Suppressor macrophage treated with lipopolysaccharide for 4 hours (primary cell): ENCODE measurements at places on chromosomes 11 and 22.

- peak; percentile 75 for DNase-seq
These were observed 36.0 kb upstream of the LDLRAD3 start for GRCh38 chr11:35907648-35908431.

GRCh38 chr22:36331306-36331911, 56.4 kb downstream of the MYH9 start:
- peak; percentile 90 for DNase-seq

DNA sequence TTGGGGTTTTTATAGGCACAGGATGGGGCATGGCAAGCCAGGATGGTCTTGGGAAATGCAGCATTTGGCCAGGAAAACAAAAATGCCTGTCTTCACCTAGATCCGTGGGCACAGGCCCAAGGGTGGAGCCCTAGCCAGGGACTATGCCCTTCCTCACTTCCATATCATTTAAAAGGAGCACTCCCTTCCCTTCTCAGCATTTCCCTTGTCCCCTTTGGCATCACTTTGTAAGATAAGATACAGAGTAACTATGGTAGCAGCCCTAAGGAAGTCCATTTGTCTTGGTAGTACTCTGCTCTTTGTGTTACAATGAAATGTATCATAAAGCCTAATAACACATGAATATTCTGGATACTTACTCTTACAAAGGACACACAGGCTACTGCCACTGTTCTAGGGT, 1092.6 kb upstream of the TENM4 start:
- DNase-seq, result no peak

DNA sequence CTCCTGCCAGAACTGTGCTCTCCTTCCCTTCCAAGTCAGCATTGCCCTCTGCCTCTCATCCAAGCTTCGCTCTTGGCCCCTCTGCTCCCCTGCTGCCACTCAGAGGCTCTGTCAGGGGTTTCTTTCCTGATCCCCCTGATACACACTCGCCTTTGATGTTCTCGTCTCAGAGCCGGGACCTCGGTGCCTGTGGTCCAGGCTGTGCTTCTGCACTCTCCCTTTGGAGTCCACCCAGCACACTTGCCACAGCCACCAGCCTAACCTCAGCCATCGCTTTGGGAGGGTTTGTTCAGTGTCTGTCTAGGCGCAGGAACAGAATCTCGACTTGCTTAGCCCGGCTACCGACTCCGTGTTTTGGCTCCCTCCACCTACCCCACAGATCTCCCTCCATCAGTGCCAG, 29.1 kb downstream of the PPFIA1 start:
- DNase-seq, result no peak

- no peak for DNase-seq
These were observed 9.7 kb downstream of the INCENP start for GRCh38 chr11:62133328-62134065.

DNA sequence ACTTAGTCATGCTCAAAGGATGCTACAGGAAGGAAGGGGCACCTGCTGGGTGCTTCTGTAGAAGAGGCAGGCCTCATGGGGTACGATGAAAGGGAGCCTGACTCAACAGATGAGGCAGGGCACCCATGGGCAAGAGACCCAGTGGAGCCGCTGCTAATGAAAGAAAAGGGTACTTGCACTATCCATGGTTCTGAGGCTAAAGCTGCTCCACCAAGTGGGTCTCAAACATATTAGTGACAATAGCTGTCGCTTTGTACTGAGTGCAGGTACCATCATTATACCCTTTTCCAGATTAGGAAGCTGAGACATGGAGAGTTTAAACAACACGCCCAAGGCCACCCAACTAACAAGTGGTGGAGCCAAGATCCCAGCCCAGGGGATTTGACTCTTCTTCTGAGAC, 127.5 kb upstream of the SERPIND1 start:
- no peak for DNase-seq

- DNase-seq, result peak; percentile 47
These were observed 421.6 kb downstream of the METTL15 start for GRCh38 chr11:28529540-28530410.

DNA sequence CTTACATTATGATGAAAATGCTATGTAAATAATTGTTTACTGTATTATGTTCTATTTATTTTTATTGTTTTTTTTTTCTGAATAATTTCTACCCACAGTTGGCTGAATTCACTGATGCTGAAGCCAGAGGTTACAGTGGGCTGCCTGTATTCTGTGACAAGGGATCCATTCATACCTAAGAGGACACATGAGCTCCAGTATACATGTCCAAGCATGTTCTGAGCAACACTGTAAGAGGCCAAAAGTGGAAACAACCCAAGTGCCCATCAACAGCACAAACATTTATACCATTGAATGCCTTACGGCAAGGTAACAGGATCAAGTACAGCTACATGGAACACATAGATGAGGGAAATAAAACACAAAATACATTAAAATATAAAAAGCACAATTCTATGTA, 1.4 kb upstream of the SRSF8 start:
- DNase-seq, result no peak

GRCh38 chr11:34072832-34073231, 21.3 kb downstream of the CAPRIN1 start:
- peak; percentile 16 for DNase-seq

DNA sequence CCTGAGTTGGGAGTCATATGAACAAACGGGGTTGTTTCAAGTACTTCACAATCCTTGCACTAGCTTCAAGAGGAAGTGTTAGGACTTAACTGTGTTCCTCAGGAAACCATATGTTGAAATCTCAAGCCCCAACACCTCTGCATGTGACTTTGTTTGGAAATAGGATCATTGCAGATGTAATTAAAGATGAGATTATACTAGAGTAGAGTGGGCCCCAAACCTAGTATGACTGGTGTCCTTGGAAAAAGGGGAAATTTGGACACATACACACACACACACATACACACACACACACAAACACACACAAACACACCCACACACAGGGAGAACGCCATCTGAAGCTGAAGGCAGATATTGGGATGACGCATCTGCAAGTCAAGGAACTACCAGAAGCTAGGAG, 6.4 kb upstream of the CEP295 start:
- DNase-seq, result peak; percentile 71

GRCh38 chr22:24115247-24116207, 65.8 kb upstream of the SUSD2 start:
- DNase-seq, result no peak

- DNase-seq, result no peak
These were observed 114.3 kb downstream of the ZBTB16 start for GRCh38 chr11:114173843-114174242.

GRCh38 chr11:34890812-34891211, 25.4 kb downstream of the APIP start:
- DNase-seq, result peak; percentile 60

DNA sequence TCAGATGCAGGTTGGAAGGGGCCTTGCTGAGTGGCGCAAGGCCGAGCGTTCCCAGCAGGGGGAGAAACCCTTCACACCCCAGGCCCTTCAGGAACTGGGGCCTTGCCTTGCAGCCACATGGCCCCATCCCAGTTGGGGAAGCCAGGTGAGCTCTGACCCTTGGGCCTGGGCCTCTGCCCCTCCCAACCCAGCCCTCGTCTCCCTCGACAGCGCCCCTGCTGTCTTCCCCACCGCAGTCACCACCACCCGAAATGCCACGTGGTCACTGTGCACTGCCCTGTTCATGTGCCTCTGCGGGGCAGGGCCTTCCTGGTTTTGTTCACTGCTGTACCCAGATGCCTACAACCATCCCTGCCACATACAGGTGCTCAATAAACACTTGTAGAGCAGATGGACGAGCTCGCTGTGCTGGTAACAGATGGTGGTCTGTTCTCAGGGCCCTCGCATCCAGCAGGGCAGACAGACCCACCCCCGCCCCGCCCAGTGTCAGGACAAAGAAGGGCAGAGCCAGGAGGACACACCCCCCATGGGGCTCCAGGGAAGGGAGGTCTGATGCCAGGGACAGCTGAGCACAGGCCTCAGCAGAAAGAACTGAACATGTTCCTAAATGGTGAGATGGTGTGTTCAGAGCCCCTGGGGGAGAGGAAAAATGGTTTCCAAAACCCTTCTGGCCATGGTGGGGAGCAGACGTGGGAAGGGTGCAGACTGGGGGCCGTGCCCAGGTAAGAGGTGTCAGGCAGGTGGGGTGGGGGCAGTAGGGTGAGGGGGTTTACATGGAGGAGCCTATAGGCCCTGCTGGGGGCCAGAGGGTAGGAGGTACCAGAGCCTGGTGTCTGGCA, 3.7 kb downstream of the POLR2L start:
- no peak for DNase-seq

GRCh38 chr11:95682552-95682951, 107.0 kb downstream of the FAM76B start:
- peak; percentile 40 for DNase-seq

- DNase-seq, result peak; percentile 57
These were observed 82.3 kb downstream of the RCN1 start for GRCh38 chr11:32172848-32173834.

GRCh38 chr11:64296236-64296635, 3.9 kb upstream of the CATSPERZ start:
- no peak for DNase-seq

DNA sequence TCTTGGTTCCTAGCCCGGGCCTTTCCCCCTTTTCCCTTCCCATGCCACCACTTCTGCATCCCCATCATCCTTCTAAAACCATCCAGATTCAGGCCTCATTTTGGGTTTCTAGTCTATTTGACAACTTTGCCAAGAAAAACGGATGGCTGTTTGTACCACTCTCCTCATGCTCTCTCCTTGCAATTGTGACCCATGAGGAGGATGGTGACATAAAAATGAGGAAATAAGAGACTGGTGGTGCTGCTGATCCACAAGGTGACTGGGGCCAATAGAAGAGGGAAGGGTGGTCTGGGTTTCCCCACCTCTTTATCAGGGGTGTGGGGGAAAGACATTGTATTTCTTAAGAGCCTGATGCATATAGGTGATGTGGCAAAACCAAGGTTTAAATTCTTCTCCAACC, 1.0 kb downstream of the MS4A4A start:
- DNase-seq, result peak; percentile 64

DNA sequence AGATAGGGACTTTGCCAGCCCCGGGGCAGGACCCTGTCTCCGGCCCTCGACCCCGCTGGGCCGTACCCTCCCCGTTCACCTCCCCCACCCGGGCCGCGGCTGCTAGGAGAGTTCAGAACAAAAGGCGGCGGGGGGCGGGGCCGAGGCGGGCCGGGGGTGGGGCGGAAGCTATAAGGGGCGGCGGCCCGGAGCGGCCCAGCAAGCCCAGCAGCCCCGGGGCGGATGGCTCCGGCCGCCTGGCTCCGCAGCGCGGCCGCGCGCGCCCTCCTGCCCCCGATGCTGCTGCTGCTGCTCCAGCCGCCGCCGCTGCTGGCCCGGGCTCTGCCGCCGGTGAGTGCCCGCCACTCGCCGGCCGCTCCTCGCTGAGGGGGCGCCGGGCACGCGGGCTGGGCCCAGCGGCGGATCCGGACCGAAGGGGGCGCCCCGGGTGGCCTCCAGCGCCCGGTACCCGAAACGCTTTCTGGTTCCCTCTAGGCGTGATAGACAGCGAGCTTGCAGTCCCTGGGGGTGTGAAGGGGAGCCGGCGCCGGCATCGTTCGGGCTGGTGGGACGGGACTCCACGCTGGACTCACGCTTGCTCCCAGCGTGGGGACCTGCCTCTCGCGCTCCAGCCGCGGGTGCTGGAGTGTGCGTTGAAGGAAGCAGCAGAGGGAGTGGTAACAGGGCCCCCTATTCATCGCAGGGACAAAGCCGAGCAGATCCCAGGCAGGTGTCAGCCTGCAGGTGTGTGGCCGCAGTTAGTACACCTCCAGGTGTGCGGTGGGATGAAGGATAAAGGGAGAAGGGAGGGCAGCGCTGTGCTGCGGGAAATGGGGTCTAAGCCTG, at the start of gene MMP11:
MMP11 (plus strand) TSS at position 201 of the 825 bp plus-strand sequence; CDS start at position 223, 22 bp downstream.
- DNase-seq, result peak; percentile 45

DNA sequence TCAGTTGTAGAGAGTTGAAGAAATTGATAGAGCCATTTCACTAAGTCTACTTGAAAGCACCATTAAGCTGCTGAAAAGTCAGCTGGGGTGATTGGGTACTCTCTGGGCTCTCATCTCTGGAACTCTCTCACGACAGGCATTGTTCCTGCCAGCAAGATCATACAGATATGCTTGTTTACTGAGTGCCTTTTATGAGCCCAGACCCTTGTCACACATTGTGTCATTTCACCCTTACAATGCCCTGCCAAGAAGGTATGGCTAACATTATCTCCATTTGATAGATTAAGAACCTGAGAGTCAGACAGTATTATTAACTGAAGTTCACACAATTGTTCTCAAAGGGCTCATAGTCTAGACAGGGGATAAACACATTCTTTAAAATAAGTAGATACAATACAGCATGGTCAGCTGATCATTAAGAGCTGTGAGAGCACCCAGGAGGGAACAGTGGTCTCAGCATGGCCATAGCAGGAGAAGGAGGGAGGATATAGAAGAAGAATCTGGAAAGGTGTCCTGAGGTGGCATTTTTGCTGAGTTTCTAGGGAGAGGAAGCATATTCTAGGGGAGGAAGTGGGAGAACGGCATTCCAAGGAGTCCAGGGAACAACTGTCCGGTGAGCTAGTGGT, 580.5 kb downstream of the INSC start:
- no peak for DNase-seq

GRCh38 chr11:78821371-78822306, 247.0 kb upstream of the NARS2 start:
- no peak for DNase-seq

GRCh38 chr11:65416841-65417701, 5.5 kb upstream of the NEAT1 start:
- DNase-seq, result peak; percentile 58

- DNase-seq, result no peak
These were observed 25.1 kb downstream of the ELFN2 start for GRCh38 chr22:37402184-37402506.

GRCh38 chr22:46416891-46417580, 81.5 kb downstream of the TRMU start:
- DNase-seq, result no peak

GRCh38 chr11:111737444-111738210, 28.6 kb downstream of the PPP2R1B start:
- no peak for DNase-seq

- DNase-seq, result peak; percentile 66
These were observed 55.5 kb downstream of the PAK1 start for GRCh38 chr11:77418155-77418970.

DNA sequence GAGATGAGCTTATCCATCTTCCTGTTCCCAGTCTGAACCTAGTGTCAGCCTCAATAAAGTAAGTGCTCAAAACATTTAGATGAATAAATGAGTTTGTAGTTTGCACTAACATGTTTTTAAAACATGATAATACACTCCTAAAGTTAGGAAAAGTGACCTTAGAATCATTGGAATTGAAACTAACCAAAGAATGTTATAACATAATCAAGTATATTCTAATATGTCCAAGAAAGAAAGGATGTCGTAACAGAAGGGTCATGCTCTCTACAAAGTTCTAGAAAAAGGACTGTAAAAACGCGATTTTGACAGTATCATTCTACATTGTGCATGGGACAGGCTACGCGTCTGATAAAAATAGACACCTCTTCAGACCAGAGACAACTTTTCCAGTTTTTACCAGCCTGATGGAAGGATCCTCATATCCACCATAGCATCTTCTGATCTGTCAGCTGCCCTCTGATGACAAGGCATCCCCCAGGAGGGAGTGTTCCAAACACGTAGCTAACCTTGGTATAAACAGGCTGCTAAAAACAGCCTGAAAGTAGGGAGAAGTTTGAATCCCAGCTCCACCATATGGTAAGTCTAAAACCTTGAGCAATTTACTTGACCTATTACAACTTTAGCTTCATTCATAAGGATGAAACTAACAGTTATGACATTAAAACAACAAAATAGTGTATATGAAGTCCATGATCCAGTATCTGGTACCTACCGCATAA, 30.2 kb downstream of the CLMP start:
- no peak for DNase-seq

- DNase-seq, result peak; percentile 79
These were observed 65.1 kb upstream of the CD44 start for GRCh38 chr11:35073691-35074419.
